H4 (cell line): ENCODE measurements at places on chromosomes 5 and 9.

GRCh38 chr9:110058304-110058953 is 149.5 kb downstream of the C9orf152 start:
- peak; percentile 68 for DNase-seq

- DNase-seq: no peak
These were observed 10.0 kb downstream of the MAP3K1 start for GRCh38 chr5:56825222-56825824.

DNA sequence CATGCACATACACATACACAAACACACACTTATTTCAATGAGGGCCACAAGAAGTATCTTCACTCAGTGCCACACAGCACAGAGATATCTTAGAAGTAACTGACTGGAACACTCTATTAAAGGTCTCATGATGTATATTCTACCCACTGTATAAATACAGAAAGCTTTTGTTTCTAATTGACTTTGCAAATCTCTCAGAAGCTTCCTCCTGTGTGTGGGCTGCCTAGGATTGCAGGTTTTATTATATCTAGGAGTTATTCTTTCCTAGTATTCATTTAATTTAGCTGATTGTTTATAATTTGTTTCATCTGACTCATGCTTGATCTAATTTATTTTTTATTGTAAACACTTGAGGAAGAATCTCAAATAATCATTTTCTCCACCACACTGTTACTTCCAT is 262.4 kb upstream of the ACTBL2 start:
- no peak for DNase-seq

DNA sequence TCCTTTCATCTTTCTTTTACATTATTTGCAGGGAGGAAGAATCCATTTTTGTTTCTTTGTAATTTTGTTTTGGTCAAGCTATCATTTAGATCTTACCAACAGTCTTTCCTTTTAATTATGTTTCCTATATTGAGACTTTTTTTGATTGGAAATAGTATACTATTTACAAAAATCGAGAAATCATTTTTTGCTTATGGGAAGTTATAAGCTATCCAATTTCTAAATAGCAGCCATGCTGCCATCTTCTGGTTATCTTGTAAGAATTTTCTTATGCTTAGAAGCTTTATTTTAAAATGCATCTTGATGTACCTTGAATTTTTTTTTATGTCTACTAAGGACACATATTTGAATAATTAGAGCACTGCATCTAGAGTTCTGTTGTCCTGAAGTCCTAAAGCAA is 821.2 kb downstream of the PTPRD start:
- no peak for DNase-seq
